ENCODE measurements at places on chromosomes 3 and 15.

- no peak for DNase-seq
Measured at GRCh38 chr15:26376243-26376642, 396.6 kb downstream of the GABRB3 start.

DNA sequence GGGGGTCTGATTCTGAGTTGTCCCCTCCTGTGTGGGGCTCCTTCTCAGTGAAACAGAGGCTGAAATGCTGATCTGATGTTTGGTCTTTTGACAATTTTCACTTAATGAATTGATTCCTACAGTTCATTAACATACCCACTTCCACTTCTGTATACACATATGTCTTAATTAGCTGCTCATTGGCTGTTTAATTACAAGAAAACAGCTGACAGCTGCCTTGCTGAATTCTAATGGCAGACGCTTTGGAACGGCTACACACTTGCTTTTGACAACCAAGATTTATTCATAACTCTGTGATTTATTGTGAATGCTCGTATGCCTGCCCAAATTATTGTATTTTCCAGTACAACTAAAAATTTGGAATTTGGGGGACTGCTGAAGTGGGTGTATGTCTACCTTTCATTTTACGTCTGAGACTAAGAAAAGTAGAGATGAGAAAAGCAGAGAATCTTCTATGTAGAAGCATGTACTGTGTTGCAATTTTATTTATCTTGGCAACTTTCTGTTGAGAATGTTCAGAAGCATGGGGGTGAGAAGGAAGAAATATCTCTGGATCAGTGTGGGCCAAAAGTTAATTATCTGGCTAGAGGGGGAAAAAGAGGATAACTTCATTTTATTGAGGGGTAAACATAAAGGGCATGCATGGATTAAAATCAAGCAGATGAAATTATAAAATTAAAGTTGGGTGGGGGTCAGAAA, 46.5 kb upstream of the ICE2 start:
- DNase-seq = no peak

- DNase-seq = no peak
Measured at GRCh38 chr15:101329867-101330380, 34.9 kb upstream of the SNRPA1 start.

- DNase-seq = peak; percentile 86
Measured at GRCh38 chr3:196528639-196529233, 13.6 kb upstream of the SMCO1 start.

DNA sequence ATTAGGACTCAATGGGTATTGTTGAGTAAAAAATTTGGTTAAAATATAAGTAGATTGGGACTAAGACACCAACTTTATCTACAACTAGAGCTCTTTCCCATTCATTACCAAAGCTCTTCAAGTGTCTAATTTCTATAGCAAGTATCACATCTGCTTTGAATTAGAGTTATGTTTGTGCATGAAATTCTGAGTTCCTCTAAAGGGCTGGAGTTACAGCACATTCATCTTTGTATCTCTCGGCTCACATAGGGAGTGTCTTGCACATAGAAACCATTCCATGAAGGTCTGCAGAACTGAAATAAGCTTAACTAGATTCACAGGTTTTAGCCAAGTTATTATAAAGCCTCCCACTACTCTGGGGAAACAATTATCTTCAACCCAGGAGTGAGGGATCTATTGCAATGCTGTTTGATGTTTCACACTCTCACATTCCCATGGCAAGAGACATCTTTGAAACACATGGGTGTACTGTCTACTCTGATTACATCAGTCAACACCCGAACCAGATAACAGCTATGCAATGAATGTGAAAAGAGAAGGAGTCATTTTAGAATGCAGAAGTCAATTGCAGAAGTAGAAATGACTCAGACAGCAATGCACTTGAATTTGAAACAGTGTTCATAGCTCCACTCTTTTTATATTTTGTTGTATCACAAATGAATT, 93.1 kb upstream of the KBTBD8 start:
- no peak for DNase-seq

- DNase-seq = no peak
Measured at GRCh38 chr3:126381966-126382365, 12.7 kb upstream of the CFAP100 start.

DNA sequence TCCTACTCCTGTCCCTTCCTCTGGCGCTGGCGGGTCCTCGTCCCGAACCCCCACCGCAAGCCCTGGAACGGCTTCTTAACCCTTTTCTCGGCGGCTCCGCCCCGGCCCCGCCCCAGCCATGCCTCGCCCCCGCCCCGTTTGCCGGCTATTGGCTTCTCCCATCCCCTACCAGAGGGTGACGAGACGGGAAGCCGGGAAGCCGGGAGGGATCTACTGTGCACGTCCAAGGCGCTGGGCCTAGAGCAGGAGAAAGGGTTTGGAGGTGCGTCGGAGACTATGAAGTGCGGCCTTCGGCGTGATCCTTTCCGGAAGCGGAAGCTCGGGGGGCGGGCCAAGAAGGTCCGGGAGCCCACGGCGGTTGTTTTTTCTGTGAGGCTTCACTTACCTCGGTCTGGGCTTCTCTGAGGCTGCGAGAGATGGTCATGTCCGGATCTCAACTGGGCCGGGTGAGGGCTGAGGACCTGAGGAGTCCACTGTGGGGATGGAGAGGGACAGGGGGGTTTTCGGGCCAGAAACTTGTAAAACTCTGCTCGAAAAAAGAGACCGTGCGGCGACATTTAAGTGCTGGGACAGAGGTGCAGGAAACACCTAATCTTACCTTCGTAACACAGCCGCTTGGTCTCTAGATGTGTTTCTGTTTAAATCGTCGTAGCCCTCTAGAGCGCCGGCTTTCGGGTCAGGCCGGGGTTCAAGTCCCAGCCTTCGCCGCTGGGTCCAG, 21.4 kb downstream of the ROPN1B start:
- peak; percentile 77 for DNase-seq

DNA sequence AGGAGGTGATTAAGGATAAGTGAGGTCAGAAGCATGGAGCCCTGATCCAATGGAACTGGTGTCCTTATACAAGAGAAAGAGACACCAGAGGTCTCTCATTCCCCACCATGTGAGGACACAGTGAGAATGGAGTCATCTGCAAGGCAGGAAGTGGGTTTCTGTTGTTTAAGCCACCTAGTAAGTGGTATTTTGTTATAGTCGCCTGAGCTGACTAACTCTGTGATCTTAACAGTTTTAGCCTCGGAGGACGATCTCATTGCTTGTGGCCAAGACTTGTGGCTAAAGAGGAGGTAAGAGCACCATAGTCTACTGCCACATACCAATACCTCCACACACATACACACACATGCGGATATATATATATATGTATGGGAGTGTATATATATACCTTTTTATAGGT, 73.8 kb downstream of the MCTP2 start:
- DNase-seq = no peak

- peak; percentile 8 for DNase-seq
Measured at GRCh38 chr15:43225201-43225949, 4.6 kb upstream of the EPB42 start.

GRCh38 chr3:157464321-157464720, 27.7 kb downstream of the PTX3 start:
- no peak for DNase-seq

DNA sequence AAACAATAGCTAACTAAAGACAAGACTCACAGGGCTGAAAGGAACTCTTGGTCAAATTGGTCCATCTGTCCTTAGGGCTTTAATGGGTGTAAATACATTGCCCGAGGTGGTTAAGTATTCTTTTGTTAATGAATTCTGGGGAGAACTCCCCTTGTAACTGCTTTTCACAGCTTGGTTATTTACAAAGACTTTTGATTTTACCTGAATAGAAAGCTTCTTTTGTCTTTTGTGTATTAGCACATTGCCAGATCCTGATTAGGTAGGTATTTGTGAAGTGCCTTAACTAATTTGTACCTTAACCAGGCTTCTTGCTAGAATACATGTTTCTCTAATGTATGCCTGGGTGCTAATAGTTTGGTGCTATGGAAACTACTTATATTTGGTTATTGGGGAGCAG, 14.0 kb downstream of the CHD2 start:
- DNase-seq = no peak

DNA sequence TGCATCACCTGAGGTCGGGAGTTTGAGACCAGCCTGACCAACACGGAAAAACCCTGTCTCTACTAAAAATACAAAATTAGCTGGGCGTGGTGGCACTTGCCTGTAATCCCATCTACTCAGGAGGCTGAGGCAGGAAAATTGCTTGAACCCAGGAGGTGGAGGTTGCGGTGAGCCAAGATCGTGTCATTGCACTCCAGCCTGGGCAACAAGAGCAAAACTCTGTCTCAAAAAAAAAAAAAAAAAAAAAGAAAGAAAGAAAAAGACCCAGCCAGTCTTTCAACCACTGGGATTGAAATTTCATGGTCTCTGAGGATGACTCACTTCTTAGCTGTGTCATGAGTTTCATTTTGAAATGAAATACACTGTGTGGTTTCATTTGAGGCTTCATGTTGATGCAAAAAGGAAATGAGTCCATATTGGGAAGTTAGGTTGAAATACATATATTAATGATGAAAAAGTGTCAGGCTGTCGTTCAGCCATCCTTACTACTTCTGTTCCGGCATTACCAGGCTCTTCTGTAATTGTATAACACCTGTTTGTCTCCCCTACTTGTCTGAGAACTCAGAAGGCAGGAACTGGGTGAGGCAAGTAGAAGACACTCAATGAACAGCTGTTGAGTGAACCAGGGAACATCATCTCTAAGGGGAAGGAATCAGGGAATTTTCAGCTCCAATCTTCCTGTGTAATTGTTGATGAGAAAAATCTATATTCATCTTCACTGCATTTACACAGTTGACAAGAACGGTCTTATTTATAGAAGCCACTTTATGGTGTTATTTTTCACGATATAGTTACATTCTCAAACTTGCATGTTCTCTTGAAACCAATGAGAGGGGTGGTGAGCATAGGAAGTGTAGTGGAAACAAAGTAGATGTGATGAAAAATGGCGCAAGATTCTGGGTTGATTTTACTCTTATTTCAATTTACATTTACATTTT, 87.4 kb downstream of the NFKBIZ start:
- no peak for DNase-seq

GRCh38 chr3:56291953-56292352, 176.3 kb downstream of the ERC2 start:
- DNase-seq = no peak

GRCh38 chr3:99774467-99774866, 43.2 kb upstream of the CMSS1 start:
- no peak for DNase-seq

- no peak for DNase-seq
Measured at GRCh38 chr15:56759450-56759845, 26.1 kb upstream of the ZNF280D start.

GRCh38 chr3:173249457-173249856, 108.4 kb upstream of the SPATA16 start:
- DNase-seq = no peak

DNA sequence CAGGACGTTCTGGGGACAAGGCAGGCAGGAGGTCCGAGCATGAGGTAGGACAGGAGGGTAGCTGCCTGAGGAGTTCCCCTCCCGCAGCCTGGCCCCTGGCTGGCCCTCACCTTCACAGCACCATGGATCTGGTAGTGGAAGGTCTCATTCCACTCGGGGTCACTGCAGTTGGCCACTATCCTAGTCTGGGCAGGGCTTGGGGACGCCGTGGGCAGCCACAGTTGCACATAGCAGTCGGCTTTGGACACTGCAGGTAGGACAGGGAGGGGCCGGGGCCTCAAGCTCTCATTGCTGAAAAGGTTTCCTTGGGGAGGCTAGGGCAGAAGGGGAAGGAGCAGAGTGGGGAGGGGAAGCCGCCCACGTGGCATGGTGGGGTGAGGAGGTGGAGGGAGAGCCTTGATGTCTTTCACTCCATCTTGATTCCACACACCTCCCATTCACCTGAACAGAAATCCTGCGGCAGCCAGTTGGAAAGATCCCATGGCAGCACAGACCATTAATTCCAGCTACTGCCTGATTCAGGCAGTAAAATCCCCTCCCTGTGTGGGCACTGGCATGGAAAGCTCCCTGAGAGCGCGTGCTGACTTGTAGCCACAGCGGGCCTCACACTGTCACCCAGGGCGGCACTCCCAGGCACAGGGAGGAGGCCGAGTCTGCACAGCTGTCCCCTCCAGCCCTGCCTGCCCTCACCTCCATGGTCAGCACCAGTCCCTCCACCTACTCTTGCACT, 2.1 kb downstream of the PLA2G4F start:
- DNase-seq = no peak

DNA sequence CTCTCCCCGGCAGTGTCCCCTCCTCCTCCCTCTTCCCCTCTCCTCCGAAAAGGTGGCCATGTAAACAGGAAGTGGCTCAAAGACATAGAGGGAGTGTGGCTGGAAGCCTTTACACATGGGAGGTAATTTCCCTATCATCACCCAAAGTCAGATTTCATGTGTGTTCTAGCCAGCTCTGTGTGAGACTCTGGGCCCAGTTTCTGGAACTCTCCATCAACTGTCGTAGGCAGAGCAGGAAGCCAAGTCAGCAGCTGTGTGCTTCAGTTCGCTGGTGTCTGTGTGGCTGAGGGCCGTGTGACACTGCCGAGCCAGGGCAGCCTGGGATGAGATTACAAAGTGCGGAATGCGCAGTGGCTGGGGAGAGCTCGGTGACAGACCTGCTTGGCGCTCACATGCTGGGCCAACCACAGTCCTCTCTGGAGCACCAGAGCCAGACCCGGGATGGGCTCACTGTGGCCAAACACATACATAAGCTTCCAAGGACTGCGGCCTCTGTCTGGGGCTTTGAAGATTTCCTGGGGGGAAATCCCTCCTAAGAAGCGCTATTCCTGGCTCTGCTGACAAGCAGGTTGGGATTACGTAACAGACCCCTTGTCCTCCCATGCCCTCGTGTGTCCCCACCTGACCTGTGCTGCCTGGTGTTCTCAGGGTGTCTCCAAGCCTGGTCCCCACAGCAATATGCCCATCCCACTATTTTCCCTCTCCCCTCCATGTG, 50.7 kb downstream of the UMPS start:
- DNase-seq = no peak

GRCh38 chr3:152252755-152253154, 16.0 kb upstream of the MBNL1 start:
- no peak for DNase-seq

GRCh38 chr15:72358650-72359171, 17.1 kb downstream of the HEXA start:
- no peak for DNase-seq

DNA sequence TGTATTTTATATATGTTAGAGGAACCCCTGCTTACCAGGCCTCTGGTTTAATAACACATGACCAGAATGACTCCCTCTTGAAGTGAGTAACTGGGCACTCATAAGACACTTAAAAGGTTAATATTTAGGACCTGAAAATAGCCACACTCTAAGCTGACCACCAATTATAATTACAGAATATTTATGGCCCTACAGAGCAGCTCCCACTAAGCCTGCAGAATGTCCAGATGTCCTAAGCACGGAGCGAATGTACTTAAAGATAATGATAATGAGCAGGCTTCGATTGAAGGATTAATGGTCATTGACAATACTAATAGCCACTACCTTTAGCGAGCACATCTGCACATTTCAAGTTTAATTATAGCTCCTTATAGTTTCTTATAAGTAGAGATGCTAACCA, 22.8 kb upstream of the KCTD6 start:
- no peak for DNase-seq

DNA sequence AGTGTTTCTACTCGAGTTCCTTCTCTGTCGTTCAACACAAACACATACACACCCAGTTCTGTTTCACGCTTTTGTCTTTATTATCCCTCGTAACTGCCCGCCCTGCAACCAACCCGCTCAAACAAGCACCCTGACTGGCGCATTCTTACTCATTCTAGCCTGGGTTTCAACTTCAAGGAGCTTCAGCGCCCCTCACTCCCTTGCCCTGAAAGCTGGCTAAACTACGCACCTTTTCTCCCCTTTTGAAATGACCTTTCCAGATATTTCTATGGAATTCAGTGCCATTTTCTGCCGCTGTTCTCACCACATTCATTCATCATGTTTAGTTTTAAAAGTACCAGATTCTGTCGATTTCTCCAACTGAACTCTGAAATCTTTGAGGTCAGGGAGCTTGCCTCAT, 653 bp upstream of the MFSD1 start:
- no peak for DNase-seq

Data from stimulated activated CD4-positive, alpha-beta T cell treated with anti-CD3 and anti-CD28 coated beads, TNF-alpha, amount 100 ng/mL, for 24 hours (primary cell).